ENCODE measurements at places on chromosomes 3 and 15. TPM values are rescaled to one million over a fixed set of nuclear protein-coding genes. Genes with fewer than 3 reads are reported as not detected.

DNA sequence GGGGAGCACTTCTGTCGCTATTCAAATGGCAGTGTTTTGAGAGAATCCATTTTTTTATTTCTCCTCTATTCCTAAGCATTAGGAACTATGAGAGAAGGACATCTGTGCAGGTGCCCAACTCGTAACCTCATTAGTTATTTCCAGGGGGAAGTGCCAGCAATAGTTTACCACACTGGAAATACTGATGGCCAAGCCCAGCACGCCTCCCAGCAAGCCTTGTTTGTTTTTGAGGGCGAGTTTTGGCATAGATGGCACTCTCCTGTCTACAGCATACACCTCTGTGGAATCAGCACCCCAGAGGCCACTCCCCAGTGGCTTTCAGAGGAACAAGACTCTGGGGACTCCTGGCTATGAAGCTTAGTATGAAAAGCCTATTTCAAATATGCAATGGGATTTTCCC is 36.6 kb downstream of the FAN1 start:
- no peak for DNase-seq

DNA sequence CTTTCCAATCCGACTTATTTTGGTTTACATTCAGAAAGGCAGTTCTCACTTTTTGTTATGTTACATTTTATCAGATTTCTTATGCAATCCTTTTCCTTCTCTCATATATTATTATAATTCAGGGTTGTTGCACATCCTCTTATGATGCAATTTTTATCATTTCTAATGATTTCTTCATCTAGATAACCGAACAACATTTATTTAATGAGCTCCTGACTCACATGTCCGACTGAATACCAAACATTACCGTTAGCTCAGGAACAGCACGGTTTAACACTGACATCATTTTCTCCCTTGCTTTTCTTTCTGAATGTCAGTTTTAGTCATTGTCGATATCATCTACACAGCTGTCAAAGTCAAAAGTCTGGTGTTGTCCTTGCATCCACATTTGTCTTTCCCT is 199.2 kb downstream of the BCHE start:
- DNase-seq: no peak

DNA sequence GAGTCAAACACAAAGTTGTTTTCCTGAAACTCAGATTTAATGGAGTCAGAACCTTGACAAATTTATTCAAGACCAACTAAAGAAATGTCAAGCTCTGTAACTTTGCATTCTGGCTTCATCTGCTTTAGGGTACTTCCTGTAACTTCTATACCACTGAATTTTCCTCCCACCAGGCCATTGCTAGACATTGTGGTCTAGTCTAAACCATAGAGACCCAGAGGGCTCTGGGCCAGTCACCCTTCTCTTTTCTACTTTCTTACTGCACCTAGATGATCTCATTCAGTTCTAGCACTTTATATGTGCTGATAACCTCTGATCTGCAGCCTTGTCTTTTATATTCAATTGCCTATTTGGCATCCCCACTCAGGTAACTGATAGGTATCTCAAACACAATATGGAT is 2.8 kb upstream of the OR5K1 start:
- DNase-seq: no peak

GRM7 gene
- 2.0 TPM for total RNA-seq

LSM3 gene
- 6.4 TPM for total RNA-seq

Data from vagina (tissue), 2 donors.